ENCODE measurements at places on chromosomes 6 and 20.

DNA sequence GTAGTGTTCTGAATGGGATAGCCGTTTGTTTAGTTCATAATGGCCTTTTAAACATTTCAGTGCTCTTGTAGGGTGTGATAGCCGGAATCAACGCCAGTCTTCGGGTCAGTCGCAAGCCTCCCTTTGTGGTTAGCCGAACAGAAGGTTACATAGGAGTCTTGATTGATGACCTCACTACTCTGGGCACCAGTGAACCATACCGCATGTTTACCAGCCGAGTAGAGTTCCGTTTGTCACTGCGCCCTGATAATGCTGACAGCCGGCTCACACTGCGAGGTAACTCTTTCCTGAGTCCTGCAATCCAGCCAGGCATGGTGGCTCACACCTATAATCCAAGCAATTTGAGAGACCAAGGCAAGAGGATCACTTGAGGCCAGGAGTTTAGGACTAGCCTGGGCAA lies 20.4 kb downstream of the MTO1 start:
- DNase-seq = no peak

GRCh38 chr20:64107736-64108457 lies 532 bp upstream of the NPBWR2 start:
- DNase-seq = no peak

DNA sequence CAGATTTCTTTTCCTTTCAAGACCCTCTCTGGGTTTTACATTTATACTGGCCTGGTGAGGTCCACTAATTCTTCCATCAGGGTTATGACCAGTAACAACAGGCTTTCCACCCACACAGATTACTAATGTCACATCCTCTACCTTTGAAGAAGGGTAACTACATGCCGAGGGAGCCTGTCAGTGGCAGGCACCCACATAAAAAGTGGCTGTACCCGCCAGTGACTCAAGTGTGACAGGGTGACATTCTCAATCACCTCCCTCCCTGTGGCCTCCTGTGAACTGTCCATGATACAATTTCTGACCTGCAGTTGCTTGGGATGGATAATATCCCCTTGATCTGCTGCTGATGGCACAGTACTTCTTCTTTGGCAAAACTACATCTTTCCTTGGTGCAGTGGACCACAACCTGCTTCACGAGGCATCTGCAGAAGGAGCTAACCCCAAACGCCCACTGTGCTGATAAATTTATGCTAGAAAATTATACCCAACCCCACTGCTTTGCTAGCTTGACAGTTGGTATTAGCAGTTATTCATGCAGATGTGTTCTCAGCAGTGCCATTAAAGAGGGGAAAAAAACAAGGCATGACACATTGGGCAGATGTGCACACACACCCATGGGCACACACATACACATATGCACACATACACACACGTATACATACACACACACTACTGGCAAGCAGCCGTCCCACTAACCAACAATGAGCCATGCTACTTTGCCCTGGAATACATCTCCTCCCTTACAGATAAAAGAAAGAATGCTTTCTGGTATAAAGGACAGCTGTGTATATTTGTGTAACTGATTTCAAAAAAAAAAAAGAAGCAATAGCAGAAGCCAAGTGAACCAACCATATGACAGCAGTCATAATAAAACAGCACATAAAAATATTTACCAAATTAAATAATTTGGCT lies 20.8 kb downstream of the GFOD1 start:
- no peak for DNase-seq

- no peak for DNase-seq
Measured at GRCh38 chr20:1479831-1480595, 11.2 kb downstream of the SIRPB2 start.

DNA sequence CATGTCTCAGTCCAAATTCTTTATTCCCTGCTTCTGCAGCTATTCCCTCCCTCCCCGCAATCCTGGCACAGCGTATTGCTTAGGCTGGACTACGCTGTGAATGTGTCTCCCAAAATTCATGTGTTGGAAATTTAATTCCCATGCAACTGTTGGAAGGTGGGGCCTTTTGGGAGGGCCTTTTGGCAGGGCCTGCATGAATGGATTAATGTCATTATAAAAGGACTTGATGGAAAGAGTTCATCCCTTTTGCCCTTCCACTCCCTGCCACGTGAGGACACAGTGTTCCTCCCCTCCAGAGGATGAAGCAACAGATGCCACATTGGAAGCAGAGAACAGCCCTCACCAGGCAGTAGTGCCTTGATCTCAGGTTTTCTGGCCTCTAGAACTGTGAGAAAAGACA lies 20.4 kb upstream of the NOTCH4 start:
- DNase-seq = no peak

- no peak for DNase-seq
Measured at GRCh38 chr6:85484948-85485347, 35.1 kb downstream of the NT5E start.

DNA sequence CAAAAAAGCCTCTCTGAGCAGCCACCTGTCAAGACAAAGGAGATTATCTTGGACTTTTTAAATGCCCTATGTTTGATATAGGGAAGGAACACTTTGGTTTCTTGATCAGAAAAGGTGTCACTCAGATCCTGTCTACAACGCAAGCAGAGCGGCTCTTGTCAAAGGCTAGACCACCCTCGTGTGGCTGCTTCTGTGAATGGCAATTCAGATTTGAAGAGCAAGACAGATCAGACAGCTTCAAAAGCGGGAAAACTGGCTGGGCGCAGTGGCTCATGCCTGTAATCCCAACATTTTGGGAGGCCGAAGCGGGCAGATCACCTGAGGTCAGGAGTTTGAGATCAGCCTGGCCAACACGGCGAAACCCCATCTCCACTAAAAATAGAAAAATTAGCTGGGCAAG lies 10.1 kb upstream of the NXT1 start:
- DNase-seq = no peak

DNA sequence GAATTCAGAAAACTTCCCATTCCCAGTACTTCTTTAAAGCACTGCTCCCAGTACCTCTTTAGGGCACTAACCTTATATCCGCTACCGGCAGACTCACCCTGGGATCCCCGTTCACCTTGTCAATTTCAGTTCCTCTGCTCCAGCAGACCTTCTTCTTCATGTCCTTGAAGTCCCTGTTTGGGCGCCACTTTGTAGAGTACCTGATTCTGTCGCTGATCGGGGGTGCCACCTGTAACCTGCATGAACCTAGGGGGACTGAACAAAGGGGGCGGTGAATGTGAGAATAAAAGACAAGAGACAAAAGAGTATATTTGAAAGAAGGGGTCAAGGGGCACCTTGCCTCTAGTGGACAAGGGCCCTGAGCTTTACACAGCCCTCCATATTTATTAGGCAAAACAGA lies 4.9 kb upstream of the GINS1 start:
- DNase-seq = no peak

DNA sequence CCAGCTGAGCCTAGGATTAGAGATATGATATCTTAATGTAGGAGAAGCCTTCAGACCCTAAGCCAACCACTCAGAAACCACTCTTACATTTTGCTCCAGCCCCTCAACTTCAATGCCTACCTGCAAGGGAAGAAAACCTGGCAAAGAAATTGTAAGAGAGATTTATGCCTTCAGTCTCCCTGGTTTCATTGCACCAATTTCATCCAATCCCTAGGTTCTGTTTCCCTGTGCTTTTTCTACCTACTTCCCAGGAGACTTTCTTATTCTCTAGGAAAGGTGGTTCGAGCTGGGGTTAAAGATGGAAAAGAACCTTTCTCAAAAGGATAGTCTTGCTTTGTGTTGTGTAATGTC lies 1.1 kb upstream of the TCF21 start:
- DNase-seq = no peak

DNA sequence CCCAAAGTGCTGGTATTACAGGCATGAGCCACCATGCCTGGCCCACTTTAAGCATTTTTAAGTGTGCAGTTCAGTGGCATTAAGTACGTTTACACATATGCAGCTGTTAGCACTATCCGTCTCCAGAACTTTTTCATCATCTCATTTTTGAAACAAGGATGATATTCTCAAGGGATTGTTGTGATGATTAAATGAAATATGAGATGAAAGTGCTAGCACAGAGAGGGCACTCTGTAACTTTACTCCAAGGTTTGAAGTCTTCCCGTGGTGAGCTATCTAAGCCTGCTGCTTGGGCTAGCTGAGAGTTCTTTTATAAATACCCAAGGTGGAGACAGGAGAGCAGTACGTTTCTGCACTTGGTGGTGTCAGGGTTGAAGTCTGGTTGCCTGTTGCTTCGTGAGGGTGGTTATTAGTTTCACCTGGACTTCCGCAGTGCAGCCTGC lies 6.6 kb downstream of the TM9SF4 start:
- DNase-seq = no peak

DNA sequence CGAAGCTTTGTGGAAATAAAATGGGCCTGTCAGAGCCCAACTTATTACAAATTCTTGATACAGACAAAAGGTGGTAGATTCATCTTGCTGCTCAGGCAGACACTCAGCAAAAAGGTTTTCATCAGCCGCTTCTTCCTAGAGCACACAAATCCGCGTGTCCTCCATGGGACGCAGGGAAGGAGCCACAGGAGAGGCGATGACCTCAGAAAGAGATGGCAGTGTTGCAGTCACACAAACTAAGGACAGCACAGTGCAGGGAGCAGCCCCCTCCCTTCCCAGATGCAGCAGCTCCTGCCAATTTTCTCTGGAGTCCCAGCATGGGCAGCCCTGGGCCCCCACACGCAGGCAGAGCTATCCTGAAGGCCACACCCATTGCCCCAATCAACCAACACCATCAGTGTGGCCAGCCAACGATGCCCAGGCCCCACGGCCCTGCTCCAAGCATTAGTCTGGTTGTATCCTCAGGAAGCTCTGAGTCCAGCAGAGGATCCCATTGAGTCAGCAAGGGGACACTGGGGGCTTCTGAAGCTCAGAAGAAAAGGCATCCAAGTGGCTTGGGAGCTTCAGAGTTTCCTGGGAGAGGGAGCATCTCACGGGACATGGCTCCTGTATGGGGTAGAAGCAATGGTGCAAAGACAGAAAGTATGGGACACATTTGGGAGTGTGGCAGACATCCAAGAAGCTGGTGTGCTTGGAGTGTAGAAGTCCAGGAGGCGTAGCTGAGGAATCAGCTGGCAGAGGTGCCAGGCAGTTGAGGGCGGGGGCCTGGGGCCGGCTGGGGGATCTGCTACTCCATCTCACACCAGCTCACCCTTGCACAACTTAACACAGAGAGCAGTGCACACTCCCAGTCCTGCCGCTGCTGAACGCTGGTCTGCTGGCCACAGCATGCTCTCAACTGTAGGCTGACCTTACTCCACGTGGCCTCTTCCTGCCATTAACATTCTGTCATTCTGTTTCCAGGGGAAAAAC lies 142.1 kb upstream of the CST7 start:
- no peak for DNase-seq

DNA sequence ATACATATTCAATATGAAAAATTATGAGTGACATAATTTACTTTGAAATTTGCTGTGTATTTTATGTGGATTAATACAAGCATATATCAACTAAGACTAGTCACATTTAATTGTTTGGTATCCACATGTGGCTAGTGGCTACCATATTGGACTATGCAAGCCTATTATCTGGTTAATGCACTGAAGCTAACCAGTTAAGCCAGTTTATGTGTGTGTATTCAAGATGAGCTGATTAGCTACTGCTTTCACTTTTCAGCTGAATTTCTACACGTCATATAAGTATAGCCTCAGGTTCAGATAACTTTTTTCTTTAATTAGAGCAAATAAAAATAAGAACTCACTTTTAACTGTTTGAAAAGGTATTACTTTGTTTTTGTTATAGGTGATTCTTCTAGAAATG lies 903.7 kb downstream of the TFAP2A start:
- DNase-seq = no peak

- DNase-seq = no peak
Measured at GRCh38 chr6:15472621-15473020, 190.2 kb downstream of the DTNBP1 start.

- DNase-seq = no peak
Measured at GRCh38 chr6:150018846-150019580, 6.3 kb downstream of the RAET1L start.

DNA sequence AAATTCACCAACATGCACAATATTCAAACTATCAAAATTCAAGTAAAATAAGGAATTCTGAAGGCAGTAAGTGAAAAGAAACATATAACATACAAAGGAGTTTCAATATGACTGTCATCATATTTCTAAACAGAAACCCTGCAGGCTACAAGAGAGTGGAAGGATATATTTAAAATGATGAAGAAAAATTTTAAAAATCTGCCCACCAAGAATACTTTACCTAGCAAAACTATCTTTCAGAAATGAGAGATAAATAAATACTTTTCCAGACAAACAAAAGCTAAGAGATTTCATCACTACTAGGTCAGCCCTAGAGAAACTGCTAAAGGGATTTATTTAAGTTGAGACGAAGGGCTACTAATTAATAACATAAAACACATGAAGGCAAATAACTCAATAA lies 73.8 kb upstream of the MANEA start:
- no peak for DNase-seq

- DNase-seq = no peak
Measured at GRCh38 chr6:166420351-166420750, 37.6 kb upstream of the MPC1 start.

GRCh38 chr6:56348578-56348977 lies 101.2 kb upstream of the COL21A1 start:
- DNase-seq = no peak

DNA sequence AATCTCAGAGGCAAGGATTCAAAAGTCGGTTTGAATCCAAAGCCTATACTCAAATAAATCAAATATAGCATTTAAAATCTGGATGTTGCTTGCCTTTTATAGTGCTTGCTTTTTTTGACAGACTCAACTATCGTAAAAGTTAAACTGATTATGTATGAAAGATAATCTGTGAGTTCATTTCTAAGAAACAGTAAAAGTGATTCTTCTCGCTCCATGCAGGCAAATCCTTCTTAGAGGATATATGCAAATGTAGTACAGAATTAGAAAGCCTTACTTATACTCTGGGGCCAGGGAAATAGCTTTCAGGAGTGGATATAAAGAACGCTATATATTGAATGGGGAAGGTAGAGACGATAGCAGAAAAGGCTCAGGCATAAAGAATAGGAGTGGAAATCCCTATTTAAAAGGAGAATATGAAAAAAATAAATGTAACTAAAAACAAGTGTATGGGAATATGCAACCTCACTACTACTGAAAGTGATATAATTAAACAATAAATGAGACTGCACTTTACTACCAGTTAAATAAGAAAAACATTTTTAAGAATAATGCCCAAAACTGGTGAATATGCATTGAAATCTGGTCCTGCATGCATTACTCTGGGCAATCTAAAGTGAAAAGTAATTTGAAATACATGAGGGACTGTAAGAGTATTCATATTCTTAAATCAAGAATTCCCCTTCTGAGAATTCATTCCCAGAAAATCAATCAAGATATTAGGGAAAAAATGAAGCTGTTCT lies 361.8 kb upstream of the PLCB4 start:
- DNase-seq = no peak

DNA sequence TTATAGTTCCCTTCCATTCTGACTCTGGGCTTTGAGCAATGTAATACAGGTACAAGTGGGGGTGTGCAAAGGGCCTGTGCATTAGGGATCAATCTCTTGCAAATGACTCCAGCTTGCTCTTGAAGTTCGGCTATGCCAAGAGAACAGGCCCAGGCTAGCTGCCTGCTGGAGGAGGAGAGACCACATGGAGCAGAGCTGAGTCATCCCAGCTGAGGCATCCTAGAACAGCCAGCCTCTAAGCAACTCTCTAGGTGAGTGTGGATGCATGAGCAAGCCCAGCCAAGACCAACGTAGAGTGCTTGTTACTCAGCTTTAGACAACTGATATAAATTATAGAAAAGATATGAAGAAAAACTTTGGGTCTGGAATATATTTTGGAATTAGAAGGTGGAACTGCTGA lies 47.6 kb upstream of the RBM24 start:
- DNase-seq = no peak

Data from activated CD4-positive, CD25-positive, alpha-beta regulatory T cell (primary cell).